Cortex of kidney (tissue), 1 donor: ENCODE measurements at places on chromosomes 16 and 17.

DNA sequence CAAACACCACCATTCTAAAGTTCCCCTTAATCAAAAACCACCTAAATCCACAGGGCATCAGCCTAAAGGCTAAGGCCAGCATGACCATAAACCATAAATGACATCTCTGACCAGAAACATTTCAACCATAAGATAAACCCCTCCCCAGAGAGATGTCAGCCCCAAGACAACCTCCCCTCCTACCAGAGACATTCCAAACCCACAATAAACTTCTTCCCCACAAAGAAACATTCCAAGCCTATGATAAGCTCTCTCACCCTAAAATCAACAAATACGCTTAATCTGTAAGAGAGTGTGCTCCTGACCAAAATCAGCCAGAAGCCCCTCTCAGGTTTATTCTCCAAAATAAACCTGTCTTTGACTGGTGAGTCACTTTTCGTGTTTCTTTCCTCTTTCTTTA is 54.8 kb downstream of the SLFN5 start:
- no peak for DNase-seq

DNA sequence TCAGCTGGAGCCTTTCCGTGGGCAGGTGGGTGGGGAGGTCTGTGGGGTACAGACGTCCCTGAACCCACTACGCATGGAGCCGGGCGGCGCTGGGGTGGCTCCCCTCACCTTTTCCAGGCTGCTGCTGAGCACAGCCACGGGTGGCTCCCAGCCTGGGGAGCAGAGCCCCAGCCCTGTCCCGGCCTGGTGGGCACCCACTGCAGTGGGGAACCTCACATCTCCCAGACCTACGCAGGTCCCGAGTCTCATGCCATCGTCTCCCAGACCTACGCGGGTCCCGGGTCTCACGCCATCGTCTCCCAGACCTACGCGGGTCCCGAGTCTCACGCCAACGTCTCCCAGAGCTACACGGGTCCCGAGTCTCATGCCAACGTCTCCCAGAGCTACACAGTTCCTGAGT is 17.0 kb upstream of the APRT start:
- no peak for DNase-seq

DNA sequence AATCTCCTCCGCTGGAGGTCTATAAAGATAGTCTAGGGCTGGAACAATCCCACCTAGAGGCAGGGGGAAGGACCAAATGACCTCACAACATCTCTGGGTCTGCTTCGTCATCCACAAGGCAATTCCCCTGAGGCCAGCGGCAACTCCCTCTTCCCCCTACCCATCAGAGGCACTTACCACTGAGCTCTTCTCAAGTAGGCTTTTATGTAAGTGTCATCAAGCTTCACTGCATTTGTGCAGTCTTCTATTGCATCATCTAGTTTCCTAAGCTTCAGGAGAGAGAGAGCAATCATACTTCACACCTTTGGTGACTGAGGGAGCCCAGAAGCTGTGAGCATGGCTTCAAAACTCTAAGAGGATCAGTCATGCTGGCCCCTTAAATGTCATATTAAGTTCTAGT is 21.0 kb downstream of the CNP start:
- no peak for DNase-seq

DNA sequence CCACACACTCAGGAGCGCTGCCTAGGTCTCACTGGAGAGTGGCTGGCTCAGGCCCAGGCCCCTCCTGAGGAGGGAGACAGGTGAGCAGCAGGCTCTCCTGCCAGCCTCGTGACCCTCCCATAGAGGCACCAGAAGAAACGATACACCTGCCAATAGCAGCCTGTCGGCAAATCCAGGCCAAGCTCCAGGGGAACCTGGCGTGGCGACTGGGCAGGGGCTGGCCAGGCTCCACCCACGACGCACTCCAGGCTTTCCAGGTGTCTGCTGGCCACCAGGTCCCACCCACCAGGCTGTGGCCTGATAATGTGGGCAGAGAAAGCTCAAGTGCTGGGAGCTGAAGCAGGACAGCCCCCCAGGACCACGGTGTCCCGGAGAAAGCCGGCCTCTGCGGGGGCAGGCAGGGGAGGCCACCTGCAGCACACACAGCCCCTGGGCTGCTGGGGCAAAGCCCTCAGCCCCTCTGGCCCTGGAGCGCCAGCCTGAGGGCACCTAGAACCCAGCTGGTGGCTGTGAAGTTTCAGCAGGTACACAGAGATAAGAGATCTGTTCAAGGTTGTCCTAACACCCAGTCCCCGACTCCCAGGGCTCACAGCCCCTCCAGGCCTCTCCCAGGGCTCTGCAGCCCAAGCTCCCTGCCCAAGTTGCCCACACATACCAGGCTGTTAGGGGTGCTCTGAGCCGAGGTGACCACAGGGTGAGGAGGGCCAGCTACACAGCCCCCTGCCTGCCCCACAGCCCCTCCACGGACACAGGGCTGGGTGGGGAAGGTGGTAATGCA is 2.4 kb downstream of the PGAP6 start:
- DNase-seq = no peak

GRCh38 chr16:72917051-72917450 is 130.9 kb downstream of the ZFHX3 start:
- DNase-seq = no peak

DNA sequence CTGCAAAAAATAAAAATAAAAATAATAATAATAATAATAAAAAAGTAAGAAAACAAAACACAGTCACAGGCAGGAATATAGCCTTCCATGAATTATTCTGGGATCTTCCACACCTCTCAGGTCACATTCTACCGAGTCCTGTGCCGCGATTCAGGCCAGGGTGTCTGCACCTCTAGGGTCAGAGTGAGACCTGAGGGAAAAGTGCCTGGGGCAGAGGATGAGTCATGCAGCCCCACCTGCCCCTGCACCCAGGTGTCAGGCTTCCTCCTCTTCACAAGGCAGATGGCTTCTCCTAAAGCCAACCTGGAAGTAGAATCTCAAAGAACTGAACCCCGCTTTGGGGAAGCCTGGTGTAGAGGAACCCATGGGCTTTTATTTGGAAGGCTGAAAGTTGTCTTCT is 283.7 kb downstream of the CPPED1 start:
- DNase-seq = no peak

GRCh38 chr17:65231662-65232335 is 94.6 kb downstream of the RGS9 start:
- DNase-seq = no peak

- DNase-seq = no peak
Observed at GRCh38 chr17:4249452-4250029, 14.2 kb downstream of the ANKFY1 start.

GRCh38 chr17:38900978-38901656 is 24.3 kb upstream of the LASP1NB start:
- no peak for DNase-seq

GRCh38 chr16:86041807-86042206 is 142.8 kb downstream of the IRF8 start:
- DNase-seq = no peak

DNA sequence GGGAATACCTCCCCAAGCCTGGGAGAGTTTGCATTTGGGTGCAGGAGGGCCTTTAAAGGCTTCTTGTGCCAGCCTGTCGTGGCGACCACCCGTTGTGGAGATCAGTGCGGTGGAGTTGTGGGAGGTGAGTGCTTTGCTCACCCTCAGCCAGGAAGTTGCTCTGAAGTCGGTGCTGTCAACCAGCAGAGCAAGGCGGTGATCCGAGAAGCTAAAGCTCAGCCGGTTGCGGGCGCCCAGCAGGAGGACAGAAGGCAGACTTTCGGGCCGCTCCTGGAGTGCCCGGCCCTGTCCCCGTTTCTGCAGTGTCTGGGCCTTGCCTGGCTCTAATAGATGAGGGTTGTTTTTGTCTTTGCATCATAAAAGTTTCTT is 1.4 kb downstream of the UBE2I start:
- no peak for DNase-seq

DNA sequence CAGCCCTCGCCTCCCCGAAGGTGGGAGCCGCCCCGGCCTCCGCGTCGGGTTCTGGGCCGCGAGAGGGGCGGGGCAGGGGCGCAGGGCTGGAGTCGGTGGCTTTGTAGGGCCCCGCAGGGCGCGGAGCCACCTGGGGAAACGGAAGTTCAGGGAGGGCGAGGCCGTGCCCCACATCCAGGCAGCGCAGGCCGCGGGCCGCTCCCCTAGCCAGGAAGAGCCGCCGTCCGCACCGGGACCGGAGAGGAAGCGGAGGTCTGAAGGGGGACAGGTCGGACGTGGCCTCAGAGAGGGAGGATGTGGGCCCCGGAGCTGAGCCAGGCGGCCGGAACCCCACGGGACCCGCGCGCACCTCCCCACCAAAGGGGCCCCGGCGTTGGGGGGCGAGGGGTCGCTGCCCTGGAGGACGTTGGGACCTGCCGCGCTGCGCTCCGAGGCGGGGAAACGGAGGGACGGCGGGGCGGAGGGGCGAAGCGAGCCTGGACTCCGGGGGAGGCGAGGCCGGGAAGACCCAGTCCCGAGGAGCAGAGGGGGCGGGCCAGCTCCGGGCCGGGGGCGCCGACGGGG is 482 bp upstream of the SLC16A3 start:
- no peak for DNase-seq

DNA sequence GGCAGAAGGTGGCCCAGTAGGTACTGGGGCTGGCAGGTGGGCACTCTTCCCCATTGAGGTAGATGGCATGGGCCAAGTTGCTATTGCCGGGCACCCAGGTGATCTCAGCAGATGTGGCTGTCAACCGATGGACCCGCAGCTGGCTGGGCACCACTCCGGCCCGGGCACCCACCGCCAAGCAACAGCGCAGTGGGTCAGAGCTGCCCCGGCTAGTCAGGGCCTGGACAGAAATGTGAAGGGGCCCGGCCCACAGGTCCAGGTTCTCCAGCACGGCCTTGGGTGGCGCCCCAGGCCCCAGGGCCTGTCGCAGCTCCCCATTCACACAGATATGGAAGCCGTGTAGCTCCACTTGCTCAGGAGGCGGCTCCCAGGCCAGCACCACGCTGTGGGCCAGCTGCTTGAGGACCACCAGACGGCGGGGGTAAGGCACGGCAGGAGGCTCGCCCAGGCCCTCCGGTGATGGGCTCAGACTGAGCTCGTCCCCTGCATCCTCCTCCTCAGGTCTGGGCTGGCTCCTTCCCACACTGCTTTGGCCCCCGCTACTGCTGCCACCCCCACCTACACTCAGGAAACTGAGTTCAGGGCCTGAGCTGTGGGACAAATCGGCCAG is 16.5 kb downstream of the TSPOAP1 start:
- no peak for DNase-seq

DNA sequence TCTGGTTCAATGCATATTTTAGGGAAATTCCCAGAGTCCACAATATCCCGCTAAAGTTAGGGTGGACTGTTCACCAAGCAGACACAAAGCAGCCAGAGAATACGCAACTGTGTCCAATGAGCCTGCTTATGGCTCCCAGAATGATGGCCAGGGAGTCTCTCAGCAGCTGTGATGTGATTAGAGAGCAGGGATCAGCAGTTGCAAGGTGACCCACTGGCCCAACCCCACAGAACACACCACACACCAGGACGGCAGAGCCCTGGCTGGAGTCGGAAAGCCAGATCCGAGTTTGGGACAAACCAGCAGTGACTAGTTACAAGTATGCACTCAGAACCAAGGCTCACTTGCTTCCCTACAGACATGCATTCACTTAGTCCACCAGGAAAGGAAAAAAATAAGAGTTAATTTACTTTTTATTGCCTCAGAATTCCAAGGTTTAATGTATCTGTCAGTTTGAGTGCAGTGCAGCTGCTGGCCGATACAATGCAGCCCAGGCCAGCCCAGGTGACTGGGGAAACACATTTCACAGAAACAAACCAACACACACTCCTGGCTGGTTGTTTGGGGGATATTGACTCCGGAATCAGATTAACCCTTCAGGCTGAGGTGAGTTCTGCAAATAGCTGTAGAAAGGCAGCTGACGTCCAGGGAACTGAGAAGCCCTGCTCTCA is 121.7 kb downstream of the HIC1 start:
- DNase-seq = no peak
